ENCODE measurements at places on chromosomes 16 and 17.

DNA sequence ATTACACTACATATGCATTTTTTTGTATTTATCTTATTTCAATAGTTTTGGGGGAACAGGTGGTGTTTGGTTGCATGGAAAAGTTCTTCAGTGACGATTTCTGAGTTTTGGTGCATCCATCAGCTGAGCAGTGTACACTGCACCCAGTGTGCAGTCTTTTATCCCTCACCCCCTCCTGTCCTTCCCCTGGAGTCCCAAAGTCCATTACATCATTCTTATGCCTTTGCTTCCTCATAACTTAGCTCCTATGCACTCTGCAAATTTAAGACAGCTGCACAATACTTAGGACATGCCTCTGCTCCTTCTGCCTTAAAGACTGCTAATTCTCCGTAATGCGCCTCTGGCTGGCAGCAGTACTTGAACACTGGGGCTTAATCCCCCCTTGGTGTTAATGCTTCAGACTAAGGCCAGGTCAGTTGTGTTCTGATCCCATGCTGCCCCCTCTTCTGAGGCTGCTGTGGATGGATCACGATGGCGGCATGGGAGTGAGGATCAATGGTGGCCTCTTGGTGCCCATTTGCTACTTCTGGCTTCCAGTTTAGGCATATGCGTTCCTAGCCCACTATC is 146.2 kb downstream of the PARN start:
- DNase-seq: no peak

DNA sequence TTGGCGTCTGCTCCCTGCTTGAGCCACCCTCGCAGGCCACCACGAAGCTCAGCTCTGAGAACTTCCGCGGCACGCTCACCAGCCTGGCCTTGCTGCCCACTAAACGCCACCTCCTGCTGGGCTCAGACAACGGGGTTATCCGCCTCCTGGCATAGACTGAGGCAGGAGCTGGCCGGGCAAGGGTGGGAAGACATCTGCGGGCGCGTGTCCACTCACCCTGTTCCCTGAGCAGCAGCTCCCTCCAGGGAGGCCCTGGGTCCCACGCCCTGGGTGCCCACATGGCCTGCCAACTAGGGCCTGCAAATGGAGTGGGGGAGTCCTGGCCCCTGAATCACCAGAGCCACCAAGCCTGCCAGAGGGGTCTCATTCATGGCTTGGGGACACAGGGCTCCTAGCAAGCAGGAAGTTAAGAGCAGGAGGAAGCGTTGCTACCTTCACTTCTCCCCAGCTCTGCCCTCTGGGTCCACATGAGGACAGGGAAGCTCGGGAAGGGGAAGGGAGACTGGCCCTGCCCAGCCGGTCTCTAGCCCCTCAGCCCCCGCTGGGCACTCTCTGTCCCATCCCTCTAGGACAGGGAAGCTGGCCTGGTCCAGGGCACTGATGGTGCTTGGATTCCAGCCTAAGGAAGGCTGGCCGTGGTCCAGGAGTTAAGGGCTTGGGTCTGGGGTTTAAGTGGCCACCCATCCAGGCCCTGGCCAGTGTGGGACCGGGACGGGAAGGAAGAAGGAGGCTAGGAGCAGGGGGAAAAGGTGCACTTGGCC is 5.0 kb upstream of the SERPINF2 start:
- no peak for DNase-seq

GRCh38 chr17:68182011-68182306 is 65.9 kb upstream of the AMZ2 start:
- no peak for DNase-seq

DNA sequence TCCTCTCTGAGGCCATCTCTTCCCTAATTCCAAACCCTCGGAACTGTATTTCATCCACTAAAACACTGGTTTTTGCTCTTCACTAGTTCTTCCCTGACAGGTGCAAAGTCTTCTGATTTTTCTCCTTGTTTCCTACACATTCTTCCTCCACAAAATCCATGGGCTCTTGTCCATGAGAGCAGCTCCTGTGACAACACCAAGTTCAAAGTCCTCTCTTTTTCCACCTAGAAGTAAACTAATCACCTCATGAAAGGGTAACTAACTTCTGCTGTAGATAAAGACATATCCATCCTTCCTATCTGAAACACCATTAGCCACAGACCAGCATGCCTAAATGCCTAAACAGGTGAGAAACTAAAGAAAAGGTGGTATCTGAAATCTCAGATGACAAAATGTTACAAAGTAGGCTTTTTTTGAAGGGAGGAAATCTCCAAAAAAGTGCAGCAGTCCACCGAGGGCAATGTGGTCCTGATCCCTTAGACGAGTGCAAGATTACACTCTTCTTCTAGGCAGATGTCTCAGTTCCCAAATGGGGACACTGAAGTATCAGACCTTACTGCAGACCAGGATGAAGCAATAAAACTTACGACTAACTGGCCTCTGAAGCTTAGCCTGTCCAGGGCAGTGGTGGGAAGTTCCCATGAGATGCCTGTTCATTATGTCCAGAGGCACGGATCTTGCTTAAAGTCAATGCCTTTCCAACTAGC is 2.8 kb downstream of the PIP4K2B start:
- DNase-seq: no peak

DNA sequence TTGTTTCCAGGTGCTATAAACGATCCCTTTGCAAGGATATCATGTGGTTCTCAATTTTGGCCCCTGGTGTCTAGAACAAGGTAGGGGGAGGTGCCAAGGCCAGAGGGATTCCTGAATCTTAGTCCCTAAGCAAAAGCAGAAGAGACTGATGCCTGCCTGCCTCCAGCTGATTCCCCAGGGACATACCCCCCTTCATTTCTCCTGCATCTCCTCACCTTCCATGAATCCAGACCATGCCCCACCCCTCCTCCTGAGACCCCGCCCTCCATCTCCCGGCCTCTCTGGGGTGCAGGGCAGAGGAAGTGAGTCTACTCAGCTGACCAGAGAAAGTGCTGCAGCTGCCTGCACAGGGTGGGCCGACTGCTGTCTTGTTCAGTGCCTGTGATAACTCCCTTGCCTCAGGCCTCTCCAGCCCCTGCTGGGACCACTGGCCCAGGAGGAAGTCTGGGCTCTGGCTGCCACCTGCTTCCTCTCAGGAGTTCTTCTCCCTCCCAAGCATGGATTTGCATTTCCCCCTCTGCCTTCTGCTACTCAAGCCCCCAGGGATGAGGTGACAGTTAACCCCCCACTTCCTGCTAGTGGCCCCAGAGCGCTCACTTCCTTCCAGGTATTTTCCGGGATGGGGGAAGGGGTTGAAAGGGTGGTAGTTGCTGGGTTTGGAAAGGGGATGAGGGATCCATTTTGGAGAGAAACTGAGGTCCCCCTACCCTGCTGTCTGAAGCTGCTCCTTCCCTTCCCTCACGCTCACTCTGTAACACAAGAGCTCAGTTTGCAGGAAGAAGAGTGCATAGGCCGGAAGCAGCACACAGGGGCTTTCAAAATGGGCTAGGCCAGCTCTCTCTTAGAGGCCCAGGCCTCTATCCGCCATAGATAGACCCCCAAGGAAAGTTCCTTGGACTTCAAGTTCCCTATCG is 10.5 kb upstream of the TSPOAP1 start:
- no peak for DNase-seq

DNA sequence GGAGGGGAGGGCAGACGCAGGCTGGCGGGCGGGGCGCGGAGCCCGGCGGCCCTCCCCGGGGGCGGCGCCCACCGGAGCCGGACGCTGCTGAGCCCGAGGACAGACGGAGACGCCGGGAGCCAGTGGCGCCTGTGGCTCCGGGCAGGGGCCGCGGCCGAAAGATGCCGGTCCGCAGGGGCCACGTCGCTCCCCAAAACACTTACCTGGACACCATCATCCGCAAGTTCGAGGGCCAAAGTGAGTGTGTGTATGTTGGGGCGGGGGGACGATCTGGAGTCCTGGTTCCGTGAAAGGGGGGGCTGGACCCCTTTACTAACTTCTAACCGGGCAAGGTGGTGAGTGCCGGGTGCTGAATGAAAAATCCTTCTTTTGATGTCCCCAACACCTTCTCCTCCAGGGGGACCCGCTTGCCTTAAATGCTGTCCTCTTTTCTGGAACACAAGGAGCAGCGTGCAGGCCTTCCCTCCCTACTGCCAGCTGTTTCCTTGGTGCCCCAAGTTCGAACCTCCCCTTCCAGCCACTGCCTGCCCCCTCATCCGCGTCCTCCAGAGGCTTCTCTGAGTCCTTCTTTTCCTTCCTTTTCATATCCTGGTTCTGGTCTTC is at the start of gene KCNH6:
TSS of gene KCNH6 (plus strand) at position 106 of the 603 bp plus-strand sequence. CDS start at position 162, 56 bp downstream.
- peak; percentile 40 for DNase-seq

- no peak for DNase-seq
These were observed 75.0 kb downstream of the USP22 start for GRCh38 chr17:20967776-20968175.

DNA sequence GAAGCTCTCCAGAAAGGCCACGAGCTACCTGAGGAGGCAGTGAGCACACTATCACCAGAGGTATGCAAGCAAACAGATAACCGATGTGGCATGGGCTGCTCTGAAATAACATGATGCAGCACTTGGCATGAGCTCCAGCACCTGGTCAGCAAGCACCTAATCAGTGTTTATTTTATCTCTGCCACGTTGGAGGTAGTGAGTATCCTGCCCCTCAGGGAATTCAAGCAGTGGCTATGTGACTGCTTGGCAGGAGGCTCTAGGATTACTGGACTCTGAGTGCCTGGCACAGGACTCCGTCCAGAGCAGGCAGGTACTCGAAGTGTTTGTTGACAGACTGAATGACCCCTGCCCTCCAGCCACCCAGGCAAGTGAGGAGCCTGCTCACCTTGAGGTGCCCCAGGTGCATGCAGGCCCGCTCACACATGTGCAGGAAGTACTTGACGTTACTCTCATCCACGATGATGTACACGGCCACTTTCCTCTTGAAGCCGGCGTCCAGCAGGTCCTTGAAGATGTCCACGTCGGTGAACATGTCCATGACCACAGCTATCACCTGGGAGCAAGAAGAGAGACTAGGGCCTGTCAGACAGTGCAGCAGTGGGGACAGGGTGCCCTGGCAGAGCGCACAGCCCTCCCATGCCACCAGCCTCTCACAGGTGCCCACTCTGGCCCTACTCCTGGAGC is 16.6 kb downstream of the FAM83G start:
- DNase-seq: no peak

DNA sequence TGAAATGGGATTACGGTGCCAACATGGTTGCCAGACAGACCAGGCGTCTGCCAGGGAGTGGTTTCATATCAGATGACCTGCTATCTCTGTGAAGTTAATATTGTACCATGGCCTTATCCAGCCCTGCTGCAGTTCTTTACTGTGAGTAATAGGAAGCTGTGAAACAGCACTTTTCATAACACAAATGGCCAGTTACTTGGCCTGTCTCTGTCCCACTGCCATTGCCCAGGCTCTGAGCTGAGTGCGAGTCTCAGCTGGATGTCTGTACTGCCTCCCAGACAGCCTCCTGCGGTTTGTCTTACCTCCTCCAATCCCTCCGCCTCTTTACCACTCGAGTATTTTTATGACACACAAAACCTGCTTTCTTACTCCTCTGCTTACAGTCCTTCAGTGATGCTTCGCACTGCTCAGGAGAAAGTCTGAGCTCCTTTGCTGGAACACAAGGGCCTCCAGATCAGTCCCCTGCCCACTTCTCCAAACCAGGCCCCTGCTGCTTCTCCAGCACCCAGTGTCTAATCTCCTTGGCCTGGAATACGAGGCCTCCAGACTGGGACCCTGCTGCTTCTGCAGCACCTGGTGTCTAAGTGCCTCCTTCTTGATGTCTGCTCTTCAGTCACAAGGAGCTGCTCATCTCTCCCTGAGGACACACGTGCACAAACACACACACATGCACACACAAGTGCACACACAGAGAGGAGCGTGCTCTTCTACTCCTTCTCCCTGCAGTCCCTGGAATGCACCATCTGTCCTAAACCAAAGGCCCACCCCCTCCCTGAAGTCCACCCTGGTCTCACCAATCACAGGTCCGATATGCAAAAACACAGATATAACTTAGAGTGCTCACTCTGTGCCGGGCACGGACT is 17.1 kb upstream of the RHOT1 start:
- DNase-seq: no peak

- no peak for DNase-seq
These were observed 498.5 kb upstream of the ZFHX3 start for GRCh38 chr16:73546341-73546845.

GRCh38 chr16:88561485-88562359 is 8.5 kb upstream of the ZC3H18 start:
- no peak for DNase-seq

GRCh38 chr16:22328081-22328725 is 31.0 kb downstream of the POLR3E start:
- DNase-seq: no peak

DNA sequence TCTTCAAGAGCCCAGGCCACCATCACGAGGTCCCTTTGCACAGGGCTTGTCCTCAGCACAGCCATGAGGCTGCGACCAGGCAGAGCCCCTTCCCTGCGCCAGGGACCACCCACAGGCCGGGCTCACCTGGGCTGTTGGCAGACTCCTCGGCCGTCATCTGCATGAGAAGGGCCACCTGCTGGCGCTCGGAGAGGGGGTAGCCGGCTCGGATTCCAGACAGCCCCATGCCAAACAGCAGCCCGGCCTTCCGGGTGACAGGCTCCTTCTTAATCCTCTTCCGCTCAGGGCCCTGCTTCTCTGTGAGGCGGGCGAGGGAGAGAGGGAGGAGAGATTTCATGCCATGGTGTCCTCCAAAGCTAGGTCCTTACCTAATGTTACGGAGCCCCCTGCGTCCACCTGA is 73.4 kb downstream of the ZNF778 start:
- DNase-seq: no peak

GRCh38 chr16:31371619-31372484 is 16.9 kb downstream of the ITGAX start:
- DNase-seq: peak; percentile 10

DNA sequence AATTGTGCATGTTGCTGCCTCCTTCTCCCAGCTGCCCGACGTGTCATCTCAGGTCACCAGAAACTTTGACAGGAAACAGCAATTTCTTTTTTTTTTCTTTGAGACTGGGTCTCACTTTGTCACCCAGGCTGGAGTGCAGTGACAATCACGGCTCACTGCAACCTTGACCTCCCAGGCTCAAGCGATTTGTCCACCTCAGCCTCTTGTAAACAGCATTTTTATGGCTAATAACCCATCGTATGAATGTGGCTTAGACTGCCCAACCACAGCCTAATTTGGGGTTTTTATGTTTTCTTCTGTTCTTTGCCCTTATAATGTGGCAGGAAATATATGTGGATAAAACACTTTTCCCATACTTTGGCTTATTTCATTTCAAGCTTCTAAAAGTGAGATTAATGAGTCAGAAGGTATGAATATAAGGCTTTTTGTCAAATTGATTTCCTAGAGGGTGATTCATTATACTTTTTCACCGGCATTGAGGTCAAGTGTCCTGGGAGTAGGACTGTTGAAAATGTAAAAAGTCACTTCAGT is 31.0 kb upstream of the SLC5A10 start:
- DNase-seq: no peak

- no peak for DNase-seq
These were observed 1.2 kb downstream of the ABCA5 start for GRCh38 chr17:69325518-69326376.

GRCh38 chr16:84082835-84083569 is 33.7 kb downstream of the MBTPS1 start:
- no peak for DNase-seq

GRCh38 chr17:63423963-63424362 is 22.1 kb downstream of the CYB561 start:
- no peak for DNase-seq

DNA sequence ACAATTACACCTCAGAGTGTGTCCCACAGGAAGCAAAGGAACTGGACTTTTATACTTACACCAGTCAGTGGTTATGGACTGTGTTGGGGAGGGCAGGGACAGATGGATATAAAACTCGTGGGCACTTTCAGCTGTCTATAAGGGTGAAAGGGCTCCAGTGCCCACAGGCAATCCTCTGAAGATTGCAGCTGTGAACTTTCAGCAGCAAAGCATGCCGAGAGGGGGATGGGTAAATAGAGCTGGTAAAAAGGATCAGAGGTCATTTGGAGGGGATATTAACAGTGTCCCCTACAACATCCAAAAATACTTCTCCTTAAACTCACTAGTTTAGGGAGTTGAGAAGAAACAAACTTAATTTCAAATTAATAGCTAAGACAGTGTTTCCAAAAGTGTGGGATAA is 13.3 kb upstream of the RFWD3 start:
- DNase-seq: no peak
